ENCODE measurements at places on chromosomes 6 and 20.

DNA sequence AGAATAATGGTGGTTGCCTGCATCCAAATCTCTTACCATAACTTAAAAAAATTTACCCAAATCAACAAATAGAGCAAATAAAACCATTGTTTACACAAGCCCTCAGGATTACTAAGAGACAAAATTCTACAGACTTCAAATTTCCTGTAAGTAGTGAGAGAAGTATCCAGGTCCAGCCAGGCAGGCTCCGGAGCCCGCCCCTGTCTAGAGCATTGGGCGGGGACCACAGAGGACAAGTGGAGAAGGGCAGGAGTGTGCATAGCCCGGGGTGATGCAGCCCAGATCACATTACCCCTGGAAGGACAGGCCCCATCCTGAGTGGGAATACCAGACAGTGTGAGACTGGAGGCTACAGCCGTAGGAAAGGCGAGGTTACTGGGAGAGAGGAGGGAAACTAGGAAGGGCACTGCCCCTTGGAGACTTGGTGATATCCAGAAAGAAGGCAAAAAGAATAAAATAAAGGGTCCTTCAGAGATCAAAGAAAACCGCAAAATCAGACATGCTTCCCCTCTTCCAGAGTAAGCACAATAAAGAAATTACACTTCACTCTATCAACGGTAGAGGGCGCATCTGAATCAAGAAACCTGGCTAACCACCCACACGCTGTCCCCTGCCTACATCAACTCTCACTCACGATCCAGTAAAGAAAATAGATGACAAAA lies 26.6 kb downstream of the RIN2 start:
- DNase-seq = peak; percentile 65

- no peak for DNase-seq
Measured at GRCh38 chr6:161542346-161542980, 268.6 kb upstream of the AGPAT4 start.

DNA sequence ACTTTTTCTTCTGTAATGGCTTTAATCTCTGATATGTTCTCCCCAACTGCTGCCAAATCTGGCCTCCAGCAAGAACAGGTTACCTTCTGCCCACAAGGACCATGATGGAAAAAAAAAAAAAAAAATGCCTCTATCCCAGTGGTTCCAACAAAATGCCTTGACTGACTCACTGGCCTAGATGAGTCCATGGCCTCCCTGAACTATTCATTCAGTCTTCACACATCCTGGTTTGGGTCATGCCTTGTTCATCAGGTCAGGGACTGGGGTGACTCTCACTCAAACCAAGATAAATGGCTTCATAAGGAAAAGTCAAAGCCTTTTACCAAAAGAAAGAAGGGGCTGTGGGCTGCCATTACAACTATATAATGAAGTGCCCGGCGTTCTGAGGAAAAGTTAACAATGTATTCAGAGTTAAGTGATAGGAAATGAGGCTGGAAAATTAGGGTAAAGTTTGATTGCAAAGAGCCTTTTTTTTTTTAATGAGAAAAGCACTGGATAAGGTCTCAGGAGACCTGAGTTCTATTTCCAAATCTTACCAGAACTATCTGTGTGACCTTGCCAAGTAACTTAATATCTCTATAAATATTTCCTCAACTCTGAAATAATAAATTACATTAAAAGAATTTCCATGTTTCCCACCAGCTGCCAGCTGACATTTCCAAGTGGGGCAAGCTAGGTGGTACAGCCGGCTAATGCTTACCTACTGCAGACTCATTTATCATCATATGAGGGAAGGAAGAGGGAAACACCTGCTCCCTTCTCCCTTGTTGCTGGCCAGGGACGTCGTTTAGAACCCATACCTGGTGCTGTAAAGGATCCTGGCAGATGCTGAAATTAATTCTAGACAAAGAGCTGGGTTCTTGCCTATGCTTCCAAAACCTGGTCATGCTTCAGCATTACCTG lies 380.0 kb upstream of the MARCKS start:
- no peak for DNase-seq

DNA sequence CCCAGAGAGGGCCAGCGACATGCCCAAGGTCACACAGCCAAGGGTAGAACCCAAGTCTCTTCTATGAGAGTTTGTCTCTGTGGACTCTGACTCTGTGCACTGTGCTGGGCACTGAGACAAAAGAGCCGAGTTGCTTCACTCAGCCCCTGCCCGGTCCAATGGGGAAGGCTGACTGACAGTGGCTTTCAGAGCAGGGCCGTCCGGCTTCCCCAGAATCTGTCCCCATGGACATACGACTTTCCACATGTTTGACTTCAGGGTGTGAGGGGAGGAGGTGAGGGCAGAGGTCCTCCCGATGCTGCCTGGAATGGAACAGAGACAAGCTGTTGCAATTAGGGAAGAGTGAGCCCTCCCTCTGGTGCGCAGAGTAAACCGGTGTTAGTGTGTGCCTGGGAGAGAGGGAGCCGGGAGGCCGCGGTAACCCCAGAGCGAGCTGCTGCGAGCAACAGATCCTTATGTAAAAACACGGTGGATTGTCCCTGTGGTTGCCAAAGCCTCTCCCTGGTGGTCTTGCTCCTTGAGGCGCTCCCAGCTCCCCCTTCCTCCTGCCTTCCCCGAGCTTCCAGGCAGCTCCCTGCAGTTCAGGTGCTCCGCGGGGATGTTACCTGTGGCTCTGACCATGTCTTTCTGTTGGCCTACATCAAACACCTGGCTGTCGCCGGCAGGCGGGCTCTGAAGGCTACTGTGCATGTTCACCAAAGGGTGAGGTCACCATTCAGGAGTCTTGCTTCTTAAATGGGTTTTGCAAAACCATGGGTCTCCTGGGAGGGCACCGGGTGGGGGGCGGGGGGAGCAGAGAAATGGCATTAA lies 672 bp downstream of the SIRPA start:
- no peak for DNase-seq

GRCh38 chr6:93679836-93680235 lies 260.5 kb upstream of the EPHA7 start:
- no peak for DNase-seq

DNA sequence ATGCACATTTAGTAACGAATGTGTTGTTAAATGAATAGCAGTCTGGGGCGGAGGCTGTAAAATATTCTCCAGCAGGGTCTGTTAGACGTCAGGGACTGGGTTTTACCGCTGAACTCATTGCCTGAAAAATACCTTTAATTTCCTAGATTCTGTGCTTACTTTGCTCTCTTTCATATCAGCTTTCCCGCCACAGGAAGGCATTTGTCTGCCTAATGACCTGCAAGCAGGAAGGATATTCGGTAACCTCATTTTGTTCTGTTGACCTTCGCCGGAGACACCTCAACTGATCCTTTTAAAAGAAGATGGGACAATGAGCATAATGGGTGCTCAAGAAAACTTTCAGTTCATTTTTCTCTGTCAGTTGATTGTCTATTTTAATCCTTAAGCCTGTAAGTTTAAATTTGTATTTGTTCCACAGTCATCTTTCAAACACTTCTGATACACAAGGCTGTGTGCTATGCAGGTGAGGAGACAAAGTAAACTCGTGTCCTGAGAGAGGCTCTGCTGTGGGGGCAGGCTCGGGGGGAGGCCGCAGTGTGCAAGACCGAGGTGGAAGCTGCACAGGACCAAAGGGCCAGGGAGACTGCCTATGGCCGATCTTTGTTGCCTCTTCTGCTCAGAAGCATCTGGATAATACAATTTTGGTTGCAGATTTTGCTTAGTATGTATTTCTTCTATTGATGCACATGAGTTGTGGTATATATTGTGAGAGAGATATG lies 27.4 kb upstream of the SIM1 start:
- DNase-seq = no peak

DNA sequence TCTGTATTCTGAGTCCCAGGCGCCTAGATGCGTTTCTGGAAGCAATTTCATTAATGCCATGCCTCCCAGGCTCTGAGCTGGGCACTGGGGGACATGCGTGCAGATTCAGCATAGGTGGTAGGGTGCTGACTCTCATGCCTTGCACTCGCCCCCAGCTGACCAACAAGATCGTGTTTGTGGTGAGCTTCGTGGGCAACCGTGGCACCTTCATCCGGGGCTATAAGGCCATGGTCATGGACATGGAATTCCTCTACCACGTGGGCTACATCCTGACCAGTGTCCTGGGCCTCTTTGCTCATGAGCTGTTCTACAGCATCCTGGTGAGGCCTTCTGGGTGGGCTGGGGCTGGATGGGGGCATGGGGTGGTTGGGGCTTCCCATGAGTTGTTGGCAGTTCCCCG lies 21.6 kb downstream of the UQCC2 start:
- no peak for DNase-seq

- DNase-seq = no peak
Measured at GRCh38 chr6:35473075-35473849, 5.1 kb downstream of the RPL10A start.

DNA sequence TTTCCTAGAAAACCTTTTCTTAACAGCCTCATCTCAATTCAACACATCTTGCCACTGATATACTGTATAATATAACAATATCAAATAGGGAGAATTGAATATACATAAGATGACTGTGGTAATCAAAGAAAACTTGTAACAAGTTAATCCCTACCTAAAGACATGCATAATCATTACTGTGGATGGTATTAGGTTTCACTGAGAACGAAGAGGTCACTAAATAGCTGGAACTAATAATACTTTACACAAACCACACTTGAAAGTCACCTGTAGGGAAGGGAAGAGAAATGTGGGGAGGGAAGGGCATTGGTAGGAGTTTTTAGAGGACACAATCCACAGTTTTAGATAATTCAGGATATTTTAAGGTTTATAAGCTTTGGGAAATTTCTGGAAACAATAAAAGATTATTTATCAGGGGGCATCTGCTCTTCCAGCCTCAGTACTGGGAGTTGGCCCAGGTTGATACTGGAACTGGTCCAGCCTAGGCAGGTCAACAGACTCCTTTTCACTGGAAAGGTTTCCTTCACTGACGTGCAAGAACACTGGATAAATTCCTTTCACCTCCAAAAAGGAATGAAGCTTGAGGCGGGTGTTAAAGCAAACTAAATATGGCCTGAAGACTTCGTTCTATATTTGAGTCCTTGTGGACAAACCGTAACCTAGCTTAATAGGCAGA lies 44.0 kb downstream of the MAP7 start:
- DNase-seq = no peak

Data from iPS-NIHi11 (cell line).